GM03348 (cell line): ENCODE measurements at places on chromosomes 4 and X.
A peak's percentile ranks its signal among the peaks of the same experiment; 100 is the strongest.

GRCh38 chrX:14356401-14356800, 172.9 kb upstream of the GLRA2 start:
- peak; percentile 30 for DNase-seq

DNA sequence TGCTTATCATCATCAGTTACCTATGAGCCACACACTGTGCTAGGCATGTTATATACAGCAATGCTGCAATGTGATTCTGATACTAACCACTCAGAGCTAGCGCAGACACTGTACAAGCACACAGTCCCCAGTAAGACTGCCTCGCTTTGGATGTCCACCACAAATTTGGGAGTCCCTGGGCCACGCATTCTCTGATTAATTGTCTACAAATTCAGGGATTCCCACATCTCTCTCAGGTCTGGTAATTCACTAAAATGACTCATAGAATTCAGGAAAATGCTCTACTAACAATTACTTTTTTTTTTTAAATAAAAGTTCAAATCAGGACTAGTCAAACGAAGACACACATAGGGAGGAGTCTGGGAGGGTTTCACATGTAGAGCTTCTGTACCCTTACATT, 652.1 kb upstream of the AADAT start:
- DNase-seq: no peak

- DNase-seq: no peak
Observed at GRCh38 chr4:122163301-122163700, 11.2 kb downstream of the BLTP1 start.

DNA sequence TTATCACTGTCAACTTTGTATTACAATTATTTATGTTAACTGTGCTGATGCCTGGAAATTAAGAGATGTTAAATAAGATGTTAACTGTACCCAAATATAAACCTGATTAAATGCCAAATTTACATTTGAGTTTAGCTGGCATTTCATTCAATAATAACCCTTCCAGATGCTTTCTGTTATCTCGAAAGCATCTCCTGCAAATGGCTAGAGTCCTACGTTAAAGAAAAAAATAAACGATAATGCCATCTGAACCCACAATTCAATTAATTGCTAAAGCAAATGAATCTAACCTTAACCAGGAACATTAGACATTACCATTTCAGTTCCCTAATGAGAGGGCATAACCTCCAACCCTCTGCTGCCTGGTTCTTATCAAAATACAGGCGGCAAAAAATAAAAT, 145.0 kb downstream of the ADAMTS3 start:
- no peak for DNase-seq

- DNase-seq: no peak
Observed at GRCh38 chr4:183059797-183060196, 39.3 kb upstream of the WWC2 start.

DNA sequence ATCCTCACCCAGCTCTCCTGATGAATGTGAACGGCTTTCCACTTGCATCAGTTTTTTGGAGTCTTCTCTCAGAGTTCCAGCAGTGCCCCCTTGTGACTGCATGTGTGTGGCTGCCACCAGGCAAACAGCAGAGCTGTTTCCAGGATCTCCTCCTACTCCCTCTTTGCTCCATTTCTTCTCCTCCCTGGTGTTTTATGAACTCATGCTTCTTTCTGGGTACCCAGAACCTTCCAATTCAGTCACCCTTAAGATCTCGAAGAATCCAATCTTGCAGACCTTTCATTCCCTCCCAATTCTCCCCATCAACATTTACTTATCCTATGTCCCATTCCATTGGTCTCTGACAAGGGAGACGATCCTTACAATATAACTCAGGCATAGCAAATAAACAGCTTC, 6.8 kb upstream of the TCEANC start:
- peak; percentile 54 for DNase-seq

DNA sequence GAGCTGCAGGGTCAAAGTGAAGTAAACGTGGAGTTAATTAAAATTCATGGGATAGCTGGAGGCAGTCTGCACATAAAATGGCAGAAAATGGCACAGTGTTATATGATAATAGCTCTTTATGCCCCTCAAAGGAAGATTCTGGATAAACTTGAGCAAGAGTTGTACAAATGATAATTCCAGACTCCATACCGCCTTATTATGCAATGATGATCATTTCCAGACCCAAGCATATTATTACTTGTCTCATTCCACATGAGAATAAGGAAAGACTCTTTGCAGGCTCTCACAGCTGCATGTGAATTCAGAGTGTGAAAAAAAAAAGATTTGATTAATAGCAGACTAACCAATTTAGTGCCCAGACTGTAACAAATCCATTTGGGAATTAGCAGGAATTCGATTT, 105.4 kb downstream of the STK32B start:
- peak; percentile 30 for DNase-seq

GRCh38 chr4:110009550-110009949, 96.9 kb downstream of the EGF start:
- DNase-seq: no peak

- no peak for DNase-seq
Observed at GRCh38 chr4:104022831-104023230, 303.0 kb upstream of the TACR3 start.

- no peak for DNase-seq
Observed at GRCh38 chr4:39096847-39097246, 34.8 kb downstream of the KLHL5 start.

DNA sequence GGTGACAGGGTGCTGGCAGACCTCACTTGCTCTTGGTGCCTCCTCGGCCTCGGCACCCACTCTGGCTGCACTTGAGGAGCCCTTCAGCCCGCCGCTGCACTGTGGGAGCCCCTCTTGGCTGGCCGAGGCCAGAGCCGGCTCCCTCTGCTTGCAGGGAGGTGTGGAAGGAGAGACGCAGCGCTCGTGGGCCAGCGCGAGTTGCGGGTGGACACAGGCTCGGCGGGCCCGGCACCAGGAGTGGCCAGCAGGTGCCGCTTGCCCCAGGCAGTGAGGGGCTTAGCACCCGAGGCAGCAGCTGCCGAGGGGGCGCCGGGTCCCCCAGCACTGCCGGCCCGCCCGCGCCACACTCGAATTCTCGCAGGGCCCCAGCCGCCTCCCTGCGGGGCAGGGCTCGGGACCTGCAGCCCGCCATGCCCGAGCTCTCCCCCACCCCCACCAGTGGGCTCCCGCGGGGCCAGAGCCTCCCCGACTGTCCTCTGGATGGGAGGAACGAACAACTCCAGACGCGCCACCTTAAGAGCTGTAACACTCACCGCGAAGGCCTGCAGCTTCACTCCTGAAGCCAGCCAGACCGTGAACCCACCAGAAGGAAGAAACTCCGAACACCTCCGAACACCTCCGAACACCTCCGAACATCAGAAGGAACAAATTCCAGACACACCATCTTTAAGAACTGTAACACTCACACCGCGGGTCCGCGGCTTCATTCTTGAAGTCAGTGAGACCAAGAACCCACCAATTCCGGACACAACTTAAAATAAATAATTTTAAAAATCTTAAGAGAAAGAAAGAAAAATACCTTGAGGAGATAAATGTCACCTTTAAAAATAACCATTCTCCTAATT, 311.1 kb upstream of the SLC7A11 start:
- DNase-seq: no peak

DNA sequence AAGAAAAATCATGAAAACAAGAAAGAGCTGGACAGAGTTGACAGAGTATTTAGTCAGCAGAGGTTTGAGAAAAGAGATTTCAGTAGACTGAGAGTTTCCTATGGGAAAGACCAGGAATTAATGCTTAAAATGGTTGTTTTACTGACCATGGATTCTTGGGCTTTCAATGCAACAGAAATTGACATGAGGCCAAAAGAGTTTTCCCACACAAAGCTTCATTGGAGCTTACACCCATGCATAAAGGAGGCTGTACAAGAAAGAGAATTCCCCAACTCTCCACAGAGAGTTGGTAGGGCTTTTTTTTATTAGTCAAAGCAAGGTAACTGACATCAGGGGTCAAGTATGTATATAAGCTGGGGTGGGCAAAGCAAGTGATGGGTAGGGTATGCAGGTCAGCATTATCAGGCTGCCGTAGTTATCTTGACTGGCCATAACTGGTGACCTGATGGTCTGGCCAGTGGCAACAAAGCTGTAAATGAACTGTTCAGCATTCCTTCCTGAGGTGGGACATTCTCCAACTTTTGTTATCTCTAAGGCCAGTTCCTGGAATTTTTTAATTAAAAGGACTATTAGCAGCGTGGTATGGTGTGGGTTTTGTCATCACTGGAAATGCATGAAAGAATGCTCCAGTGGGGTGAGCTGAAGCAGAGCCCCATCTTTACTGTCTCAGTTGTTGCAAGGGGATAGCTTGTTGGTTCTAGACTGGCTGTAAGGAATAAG, 117.0 kb downstream of the ADAM29 start:
- DNase-seq: no peak

DNA sequence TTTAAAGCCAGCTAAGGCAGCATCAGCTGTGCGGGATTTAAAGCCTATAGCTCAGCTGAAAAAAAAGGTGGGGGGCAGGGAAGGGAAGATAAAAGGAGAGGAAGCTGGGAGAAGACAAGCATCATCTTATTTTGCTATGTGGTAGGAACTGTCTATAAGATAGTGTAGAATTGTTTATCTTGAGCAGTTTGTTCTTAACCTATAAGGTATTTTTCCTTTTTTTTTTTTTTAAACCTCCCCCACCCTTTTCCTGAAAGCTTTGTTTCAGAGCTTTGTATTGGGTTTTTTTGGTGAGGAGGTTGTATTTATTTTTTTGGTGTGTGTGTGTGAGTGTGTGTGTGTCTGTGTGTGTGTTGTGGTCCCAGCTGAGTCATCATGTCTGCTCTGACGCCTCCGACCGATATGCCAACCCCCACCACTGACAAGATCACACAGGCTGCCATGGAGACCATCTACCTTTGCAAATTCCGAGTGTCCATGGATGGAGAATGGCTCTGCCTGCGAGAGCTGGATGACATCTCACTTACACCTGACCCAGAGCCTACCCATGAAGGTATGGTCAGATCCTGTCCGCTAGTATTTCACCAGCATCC, 531 bp downstream of the RUFY3 start:
- DNase-seq: peak; percentile 25

DNA sequence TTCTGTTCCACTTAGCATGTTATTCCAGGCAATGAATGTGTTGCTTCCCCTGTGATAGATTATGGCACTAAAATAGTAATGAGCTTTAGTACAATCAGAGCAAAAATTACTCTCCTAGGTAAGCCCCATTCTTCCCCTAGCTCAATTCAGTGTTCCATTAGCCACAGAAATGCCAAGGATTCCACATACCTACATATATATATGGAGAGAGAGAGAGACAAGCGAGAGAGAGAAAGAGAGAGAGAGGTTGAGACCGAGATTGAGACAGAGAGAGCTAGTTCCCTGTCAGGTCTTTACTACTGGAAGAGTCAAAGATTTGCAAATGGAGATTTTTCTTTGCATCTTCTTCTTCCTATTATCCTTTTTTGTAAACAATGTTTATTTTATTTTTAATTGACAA, 8.7 kb downstream of the LIMCH1 start:
- no peak for DNase-seq

- no peak for DNase-seq
Observed at GRCh38 chrX:116277351-116278225, 107.0 kb downstream of the AGTR2 start.

DNA sequence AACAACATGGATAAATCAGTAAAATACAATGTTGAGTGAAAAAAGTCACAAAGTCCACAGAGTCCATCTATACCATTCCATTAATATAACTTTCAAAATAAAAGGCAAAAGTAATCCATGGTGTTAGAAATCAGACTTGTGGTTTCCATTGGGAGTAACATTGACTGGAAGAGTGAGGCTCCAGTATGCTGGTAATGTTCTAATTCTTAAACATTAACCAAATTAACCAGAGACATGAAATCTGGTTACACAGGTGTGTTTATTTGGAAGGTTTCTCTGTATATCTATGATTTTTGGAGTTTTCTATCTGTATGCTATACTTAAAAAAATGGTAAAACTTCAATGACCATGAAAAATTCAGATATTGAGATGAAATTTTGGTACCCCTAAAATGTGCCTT, 42.6 kb downstream of the SULT1B1 start:
- DNase-seq: no peak

GRCh38 chr4:5416637-5417036, 291.7 kb downstream of the EVC2 start:
- DNase-seq: no peak

- no peak for DNase-seq
Observed at GRCh38 chr4:176048631-176049030, 17.0 kb upstream of the WDR17 start.

DNA sequence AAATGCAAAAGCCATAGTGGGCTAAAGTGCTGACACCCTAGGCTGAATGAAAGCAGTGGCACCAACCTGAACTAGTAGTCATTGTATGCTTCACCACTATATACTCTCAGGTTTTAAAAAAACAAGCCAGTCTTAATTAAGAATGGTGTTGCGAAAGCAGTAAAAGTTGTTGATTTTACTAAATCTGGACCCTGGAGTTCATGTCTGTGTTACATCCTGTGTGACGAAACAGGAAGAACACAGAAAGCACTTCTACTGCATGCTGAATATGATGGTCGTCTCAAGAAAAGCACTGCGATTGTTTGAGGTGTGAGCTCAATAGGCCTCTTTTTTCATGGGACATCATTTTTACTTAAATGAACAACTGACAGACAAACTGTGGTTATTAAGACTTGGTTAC, 24.2 kb upstream of the GDPD2 start:
- no peak for DNase-seq

GRCh38 chrX:104510801-104511200, 55.2 kb upstream of the IL1RAPL2 start:
- no peak for DNase-seq

- no peak for DNase-seq
Observed at GRCh38 chrX:71634366-71634765, 16.1 kb upstream of the CXCR3 start.

DNA sequence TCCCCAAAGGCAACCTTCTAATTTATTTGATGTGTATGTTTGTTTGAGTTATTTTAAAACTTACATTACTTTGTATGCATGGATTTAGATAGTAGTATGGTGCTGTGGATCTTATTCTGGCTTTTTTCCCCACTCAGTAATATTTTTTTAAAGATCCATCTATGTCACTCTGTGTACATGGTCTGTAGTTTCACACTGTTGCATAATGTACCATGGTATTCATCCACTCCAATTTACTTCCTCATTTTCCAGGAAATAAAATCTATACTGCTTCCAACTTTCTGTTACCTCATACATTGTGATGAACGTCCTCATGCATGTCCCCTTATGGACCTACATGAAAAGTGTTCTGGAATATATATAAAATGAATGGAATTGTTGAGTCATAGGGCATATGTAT, 17.6 kb downstream of the ARMCX2 start:
- no peak for DNase-seq
